ENCODE measurements at places on chromosomes 16 and 17. TPM values are rescaled to one million over a fixed set of nuclear protein-coding genes. Genes with fewer than 3 reads are reported as not detected.

Gene KRTAP2-2
- total RNA-seq, result not detected

Gene HBA1
- not detected for total RNA-seq

Gene BAHCC1
- 0.16 TPM for total RNA-seq

Gene SGF29
- total RNA-seq, result 22.1 TPM

Gene MEAK7
- total RNA-seq, result 11.2 TPM

- no peak for DNase-seq
These were observed 6.8 kb downstream of the NACA2 start for GRCh38 chr17:61584266-61584665.

DNA sequence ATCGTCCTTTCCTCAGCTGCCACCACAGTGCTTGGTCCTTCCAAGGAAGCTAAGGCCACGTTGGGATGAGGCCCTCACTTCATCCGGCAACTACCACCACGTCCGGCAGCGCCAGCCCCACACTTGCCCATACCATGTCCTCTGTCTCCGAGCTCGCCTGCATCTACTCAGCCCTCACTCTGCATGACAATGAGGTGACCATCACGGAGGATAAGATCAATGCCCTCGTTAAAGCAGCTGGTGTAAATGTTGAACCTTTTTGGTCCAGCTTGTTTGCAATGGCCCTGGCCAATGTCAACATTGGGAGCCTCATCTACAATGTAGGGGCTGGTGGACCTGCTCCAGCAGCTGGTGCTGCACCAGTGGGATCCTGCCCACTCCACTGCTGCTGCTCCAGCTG is 44.9 kb downstream of the TTC19 start:
- DNase-seq, result no peak

DNA sequence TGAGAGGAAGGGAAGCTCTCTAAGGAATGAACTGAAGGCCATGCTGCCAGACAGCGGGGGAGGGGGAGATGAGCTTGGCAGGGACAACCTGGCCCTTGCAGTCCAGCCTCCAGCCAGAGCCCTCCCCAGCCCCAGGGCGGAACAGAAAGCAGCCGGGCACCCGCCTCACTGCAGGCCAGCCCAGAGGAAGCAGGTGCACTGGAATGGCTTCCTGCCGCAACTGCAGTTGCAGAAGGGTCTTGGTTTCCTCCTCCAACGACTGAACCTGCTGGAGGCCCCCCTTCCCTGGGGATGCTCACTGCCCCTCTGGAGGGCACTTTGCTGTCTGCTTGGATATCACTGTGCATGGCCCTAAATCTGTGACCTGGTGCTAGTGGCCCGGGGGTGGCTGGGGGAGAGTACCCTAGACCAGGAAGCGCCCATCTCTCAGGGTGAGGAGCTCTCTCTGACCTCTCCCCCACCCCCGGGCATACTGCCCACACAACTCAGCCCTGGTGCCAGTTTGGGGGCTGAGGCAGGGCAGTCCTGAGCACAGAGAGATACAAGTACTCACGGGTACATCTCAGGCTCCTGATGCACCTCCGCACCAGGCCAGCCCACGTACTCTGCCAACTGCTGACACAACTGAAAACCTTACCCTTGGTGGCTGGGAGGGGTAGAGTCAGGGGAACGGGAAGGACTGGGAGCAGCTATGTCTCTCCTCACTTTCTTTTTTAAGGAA is 41.1 kb downstream of the MYO18A start:
- DNase-seq, result peak; percentile 49

- peak; percentile 68 for DNase-seq
These were observed 40.9 kb downstream of the RAP1GAP2 start for GRCh38 chr17:2837147-2837561.

DNA sequence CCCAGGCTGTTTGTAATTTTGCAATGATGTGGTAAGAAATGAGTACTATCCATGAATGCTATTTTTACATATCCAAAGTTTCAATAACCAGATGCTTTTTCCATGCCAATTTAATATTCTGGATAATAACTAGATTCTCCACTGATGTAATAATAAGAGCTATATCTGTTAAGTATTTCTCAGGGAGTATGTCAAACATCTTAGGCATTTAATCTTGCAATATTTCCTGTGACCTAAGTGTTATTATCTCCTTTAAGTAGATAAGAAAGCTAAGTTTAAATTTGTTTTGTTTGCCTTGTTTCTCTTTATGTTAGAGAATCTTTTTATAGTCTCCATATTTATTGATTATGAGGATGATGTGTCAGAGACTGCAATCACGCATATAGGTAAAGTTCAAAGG is 32.3 kb upstream of the HS3ST3A1 start:
- DNase-seq, result no peak

DNA sequence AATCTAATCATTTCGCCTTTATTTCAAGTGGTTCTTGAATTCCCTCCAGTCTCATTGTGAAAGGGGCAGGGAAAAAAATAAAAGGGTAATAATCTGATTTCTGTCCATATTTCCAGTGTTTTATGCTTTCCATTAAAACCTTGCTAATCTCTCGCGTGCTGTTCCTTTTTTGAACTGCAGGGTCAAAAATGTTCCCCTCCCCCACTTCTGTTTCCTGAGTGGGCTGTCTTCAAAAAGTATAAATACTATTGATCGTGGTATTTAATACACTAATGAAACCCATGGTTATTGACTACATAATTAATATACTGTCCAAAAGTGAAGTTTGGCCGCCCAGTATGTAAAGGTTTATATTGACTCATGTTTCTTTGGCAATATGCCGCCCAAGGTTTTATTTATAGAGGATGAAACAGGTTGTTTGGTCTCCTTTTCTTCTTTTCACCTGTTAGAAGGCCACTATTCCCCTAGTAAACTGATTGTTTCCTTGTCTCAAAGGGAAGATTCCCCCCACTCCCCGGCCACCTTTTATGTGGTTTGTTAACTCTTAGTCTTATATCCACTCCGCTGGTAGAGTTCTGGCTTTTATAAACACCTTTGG is 69.7 kb downstream of the RPA1 start:
- no peak for DNase-seq

DNA sequence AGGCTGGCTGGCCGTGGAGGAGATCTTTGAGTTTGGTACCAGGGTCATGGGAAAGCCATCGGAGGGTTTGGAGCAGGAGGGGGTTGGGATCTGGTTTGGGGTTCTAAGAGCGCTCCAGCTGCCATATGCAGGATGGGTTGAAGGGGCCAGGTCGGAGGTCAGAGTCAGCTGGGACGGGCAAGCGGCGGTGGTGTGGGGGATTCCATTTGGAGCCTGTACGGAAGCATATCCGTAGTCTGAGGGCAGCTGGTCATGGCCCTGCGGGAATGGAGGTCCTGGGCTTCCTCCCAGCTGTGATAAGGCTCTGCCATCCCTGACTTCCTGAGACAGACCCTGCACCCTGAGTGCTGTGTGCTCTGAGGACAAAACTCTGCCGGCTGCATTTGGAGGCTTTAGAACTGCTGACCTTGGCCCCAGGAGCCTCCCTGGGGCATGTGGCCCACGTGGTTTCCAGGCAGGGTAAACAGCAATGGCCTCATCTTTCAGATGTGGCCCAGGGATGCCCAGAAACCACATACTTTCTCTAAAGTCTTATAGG is 46.5 kb downstream of the ATP2C2 start:
- no peak for DNase-seq

DNA sequence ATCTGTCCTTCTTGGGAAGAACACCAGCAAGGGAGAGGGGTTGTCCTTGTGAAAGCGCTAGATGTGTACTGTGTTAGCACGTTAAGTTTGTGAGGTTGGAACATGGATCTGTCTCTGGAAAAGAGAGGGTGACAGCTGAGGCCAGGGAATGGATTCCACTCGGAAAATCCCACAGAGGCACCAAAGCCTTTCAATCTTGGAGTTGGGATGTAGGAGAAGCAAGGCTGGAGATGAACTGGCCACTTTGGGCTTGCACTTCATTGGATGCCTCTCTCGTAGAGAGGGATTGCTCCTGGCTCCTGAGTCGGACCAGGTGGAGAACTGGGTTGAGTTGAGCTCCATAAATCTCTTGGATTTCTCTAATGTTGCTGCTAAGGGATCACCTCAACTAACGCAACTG is 67.2 kb downstream of the CCDC182 start:
- DNase-seq, result no peak

DNA sequence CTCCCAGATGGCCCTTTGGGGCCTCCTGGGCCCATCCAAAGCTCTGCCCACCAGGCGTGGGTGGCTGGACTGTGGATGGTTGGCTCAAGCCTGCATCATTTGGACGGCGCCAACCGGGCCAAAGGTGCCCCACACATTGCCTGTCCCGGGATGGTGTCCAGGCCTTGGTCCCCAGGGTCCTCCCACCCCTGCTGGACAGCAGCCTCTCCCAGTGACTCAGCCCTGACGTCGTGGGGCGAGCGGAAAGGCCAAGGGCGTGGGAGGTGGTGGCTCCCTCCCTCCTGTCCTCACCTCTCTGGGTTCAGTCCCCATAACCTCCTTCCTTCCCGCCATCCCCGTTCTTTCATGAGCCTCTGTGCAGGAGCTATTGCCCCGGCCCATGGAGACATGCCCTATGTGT is 42.1 kb upstream of the DLX4 start:
- DNase-seq, result no peak

DNA sequence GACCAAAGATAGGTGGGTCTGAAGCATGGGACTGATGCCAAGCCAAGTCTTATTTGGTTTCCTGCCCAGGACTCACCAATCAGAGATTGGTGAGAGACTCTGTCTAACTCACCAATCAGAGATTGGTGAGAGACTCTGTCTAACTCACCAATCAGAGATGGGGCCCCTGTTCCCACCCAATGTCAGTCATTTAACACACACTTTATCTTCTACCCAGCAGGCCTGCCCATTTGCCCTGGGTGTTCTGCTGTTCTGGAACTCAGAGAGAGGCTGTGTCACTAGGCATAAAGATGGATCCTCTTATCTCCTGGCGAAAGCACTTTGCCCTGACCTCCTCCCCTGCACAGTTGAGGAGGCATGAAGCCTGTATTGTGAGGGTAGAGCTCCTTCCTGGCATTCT is 5.4 kb upstream of the RHOT1 start:
- DNase-seq, result no peak

DNA sequence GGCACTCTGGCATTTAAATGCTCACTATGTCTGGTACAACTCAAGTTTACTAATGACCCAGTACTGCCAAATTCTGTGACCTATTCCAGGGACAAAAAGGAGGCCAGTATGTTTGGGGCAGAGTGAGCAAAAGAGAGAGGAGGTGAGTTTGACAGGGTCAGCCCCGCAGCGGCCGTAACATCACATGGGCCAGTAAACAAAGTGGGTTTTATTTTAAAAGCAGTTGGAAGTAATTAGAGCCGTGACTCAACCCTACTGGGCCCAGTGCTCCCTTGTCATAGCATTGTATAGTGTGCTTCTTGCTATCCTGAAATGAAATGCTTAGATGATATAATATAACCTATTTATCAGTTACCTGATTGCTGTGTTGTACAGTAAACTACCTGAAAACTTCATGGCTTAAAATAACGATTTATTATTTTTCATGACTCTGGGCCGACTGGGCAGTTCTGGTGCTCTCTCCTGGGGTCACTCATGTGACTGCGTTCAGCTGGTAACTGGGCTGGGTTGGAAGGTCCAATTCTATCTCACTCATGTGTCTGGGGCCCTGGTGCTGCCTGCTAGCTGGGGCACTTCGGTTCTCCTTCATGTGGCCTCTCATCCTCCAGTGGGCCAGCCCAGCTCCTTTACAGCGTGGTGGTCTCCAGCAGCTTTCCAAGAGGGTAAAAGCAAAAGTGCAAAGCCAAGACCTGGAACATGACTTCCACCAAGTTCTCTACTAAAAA is 27.4 kb downstream of the IQCK start:
- no peak for DNase-seq

DNA sequence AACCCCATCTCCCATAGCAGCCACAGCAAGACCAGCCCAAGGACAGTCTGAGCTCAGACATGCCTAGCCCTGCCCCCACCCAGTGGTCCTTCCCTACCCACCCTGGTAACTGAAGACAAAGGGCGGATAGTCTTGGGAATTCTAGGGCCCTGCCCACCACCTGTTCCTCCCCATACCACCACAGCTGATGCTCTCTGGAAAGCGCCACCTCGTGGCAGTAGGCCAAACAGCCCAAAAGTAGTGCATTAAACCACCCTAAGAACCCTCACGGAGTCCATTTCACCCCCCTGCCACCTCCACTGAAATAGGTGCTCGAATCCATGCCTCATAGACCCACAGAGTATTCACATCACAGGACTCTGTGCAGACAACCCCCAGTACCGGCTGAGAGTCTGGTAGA is 1021.4 kb downstream of the CDH8 start:
- no peak for DNase-seq

- DNase-seq, result no peak
These were observed 24.4 kb upstream of the CRHR1 start for GRCh38 chr17:45759761-45760160.

GRCh38 chr16:47424846-47425245 is 36.0 kb downstream of the ITFG1 start:
- no peak for DNase-seq

GRCh38 chr17:4208238-4208637 is 55.5 kb downstream of the ANKFY1 start:
- DNase-seq, result no peak

DNA sequence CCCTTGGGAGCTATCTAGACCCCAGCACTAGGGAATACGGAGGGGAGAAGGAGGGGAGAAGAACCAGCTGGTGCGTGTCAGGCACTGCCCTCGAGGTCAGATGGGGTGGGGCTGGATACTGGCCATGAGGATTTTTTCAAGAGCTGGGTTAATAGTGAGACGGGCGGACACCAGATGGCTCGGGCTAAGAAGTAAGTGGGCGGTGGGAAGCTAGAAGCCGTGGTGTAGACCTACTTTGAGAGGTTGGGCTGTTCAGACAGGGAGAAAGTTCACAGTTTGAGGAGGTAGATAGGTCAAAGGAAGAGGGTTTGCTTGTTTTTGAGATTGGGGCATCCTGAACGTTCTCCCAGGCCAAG is 303.8 kb downstream of the SEC14L1 start:
- no peak for DNase-seq

DNA sequence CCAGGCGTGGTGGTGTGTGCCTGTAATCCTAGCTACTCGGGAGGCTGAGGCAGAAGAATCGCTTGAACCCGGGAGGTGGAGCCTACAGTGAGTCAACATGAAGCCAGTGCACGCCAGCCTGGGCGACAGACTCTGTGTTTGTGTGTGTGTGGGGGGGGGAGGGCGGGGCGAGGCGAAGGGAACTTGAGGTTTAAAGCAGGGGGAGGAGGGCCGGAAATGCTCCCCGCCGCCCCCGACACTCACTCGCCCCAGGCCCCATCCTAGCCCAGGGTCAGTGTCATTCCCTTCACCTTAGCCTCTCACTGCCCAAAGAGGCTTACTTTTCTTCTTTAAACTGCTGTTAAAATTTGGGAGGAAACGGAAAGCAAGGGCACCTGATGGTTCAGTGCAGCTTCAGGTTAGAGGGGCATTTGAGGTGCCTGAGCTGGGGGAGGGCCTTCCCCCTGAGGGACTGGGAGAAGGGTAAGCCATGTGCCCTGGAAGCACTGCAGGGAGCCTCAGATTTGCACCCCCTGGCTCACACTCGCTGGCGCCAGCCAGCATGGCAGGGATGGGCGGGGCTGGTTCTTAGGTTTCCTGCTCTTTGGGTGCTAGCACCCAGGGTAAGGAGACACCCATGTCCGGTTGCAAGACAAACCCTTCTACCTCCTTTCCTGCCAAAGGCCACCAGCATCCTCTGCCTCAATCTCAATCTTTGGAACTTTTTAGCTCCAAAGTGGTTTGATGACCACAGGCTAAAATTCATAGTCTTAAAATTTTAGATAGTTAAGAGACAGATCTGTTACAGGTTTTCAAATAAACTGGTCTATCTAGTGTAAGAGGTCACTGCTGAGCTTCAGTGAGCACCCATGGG is 2.2 kb upstream of the LIMD2 start:
- DNase-seq, result peak; percentile 62

All from activated naive CD4-positive, alpha-beta T cell treated with anti-CD3 and anti-CD28 coated beads, Interleukin-2, amount 50 U/mL, for 72 hours (primary cell).